ENCODE measurements at places on chromosomes 1 and 21. TPM values are rescaled to one million over a fixed set of nuclear protein-coding genes. Genes with fewer than 3 reads are reported as not detected.

GRCh38 chr21:45892156-45892915 lies 89.2 kb upstream of the COL6A1 start:
- DNase-seq = no peak

DNA sequence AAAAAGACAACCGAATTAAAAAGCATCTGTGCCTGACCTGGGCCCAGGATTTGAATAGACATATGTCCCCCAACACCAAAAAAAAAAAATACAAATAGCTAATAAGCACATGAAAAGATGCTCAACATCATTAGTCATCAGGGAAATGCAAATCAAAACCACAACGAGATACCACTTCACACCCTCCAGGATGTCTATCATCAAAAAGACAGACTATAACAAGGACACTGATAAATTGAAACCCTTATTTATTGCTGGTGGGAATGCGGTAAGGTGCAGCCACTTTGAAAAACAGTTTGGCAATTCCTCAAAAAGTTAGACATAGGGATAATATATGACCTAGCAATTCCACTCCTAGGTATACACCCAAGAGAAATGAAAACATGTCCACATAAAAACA lies 72.3 kb upstream of the CAMK1G start:
- no peak for DNase-seq

DNA sequence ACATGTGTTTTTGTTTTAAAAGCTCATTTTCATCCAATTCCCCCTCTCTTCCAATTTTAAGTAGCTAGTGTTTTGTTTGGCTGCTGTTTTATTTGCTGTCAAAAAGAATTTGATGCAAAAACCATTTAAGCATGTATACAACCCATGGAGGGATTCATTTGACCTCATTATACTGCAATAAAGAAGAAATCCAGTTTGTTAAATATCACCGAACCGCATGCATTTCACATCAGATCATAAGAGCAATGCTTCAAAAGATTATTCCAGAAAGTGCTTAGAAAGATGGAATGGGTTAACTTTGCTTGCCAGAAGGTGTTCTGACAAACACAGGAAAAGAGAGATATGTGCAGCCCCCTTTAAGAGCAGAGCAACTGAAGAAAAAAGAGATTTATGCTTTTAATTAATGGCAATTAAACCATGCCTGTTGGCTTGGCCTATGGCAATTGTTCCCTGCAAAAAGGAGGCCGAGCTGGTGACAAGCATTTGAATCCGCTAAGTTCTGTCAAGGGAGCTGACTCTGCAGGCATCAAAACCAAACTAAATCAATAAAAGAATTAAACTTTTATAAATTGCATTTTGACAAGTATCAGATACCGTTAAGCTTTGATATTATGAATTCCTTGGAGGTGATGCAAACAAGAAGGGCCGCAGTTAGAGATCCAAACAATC lies 14.4 kb upstream of the BARHL2 start:
- no peak for DNase-seq

DNA sequence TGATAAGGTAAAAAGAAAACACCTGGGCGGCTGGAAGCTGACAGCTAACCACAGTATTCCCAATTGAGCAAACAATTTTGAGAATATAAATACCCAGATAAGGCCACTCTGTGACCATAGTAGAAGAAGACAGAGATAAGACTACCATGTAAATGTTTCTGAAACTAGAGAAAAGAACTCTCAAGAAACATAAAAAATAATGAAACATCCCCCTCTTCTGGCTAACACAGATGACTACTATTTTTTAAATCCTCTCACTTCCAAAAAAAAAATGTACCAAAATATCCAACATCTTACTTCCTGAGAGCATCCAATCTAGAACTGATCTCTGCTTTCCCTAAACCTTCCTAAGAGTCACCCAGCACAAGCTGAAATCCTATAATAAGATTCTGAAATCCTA lies 125.9 kb downstream of the HFM1 start:
- DNase-seq = no peak

GRCh38 chr1:206080026-206080820 lies 27.2 kb downstream of the RHEX start:
- no peak for DNase-seq

GLMP gene
- 16.1 TPM for total RNA-seq

FMO2 gene
- not detected for total RNA-seq

ATP1B1 gene
- 4.5 TPM for total RNA-seq

AMIGO1 gene
- 16.9 TPM for total RNA-seq

C1orf21 gene
- 0.45 TPM for total RNA-seq

All from CD4-positive, alpha-beta T cell (primary cell).